ENCODE measurements at places on chromosomes 13 and 19.

DNA sequence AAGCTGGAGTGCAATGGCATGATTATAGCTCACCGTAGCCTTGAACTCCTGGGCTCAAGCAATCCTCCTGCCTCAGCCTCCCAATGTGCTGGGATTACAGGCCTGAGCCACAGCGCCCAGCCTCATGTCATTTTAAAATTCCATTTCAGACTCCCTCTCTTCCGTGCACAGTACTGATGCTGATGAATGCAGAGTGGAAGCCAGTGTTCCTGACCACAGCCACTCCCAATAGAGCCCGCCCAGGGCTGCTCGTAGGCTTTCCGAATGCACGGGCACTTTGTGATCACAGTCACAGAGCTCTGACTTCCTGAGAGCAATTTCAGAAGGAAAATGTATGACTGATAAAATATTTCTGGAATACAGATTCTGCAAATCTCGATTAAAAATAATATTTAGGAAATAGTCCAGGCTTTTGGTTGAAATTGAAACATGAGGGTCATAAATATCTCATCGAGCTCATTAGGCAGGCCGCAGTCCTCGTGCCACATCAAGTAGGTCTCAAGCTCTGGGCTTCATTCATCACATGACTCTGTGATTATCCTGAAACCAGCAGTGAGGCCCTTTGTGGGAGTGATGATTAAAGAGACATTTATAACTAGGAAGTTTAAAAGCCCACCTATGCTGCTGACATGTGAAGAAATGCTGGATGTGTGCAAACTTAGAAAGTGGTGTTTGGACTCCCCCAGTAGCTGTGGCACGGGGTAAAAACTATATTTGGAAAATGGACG, 38.9 kb upstream of the AMER2 start:
- no peak for DNase-seq

DNA sequence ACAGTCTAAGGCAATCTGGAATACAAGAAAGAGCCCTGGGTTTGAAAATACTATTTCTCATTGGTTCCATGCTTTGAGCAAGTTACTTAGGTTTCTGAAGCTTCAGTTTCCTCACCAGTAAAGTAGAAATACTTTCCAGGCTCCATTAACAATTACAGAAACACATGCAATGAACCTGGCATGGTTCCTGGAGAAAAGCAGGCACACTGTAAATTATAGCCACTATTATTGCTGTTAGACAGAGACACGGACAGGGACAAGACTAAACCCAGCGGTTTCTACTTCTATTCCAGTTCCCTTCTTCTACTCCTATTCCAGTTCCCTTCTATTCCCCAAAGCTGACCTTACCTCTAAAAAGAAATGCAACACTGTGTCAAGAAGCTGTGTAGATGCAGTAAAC, 41.2 kb downstream of the MIPEP start:
- DNase-seq: no peak

GRCh38 chr19:50842130-50842529, 8.8 kb upstream of the KLK15 start:
- no peak for DNase-seq

DNA sequence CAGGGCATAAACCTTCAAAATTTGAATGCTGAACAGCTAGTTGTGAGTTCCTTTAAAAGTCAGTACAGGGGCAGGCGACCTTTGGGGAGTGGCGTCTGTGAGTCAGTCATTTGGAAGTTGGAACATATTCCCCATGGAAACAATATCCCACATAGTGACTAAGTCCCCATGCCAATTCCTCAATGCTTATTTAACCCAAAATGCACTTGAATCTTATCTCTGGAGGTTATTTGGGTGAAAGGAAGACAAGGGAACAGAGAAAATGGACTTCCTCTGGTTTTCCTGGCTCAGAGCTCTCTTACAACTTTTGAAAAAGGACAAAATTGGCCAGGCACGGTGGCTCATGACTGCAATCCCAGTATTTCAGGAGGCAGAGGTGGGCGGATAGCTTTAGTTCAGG, 479.2 kb upstream of the NBEA start:
- peak; percentile 36 for DNase-seq

DNA sequence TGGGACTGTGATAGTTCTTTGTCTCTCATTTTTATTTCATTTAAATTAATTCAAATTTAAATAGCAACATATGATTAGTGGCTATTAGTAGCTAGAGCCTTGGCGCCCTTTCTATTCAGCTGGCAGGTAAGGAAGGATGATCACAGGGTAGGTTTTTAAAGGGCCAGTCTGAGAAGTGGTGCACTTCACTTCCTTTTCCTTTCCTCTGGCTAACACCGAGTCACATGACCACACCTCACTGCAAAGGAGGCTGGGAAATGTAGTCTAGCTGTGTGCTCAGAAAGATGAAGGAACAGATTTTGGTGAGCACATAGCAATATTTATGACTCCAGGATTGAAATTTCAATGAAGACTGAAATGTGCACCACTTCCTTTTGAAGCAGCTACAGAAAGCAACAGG, 128.7 kb downstream of the TSHZ3 start:
- peak; percentile 19 for DNase-seq

- peak; percentile 27 for DNase-seq
Observed at GRCh38 chr13:97015661-97016350, 21.5 kb upstream of the OXGR1 start.

DNA sequence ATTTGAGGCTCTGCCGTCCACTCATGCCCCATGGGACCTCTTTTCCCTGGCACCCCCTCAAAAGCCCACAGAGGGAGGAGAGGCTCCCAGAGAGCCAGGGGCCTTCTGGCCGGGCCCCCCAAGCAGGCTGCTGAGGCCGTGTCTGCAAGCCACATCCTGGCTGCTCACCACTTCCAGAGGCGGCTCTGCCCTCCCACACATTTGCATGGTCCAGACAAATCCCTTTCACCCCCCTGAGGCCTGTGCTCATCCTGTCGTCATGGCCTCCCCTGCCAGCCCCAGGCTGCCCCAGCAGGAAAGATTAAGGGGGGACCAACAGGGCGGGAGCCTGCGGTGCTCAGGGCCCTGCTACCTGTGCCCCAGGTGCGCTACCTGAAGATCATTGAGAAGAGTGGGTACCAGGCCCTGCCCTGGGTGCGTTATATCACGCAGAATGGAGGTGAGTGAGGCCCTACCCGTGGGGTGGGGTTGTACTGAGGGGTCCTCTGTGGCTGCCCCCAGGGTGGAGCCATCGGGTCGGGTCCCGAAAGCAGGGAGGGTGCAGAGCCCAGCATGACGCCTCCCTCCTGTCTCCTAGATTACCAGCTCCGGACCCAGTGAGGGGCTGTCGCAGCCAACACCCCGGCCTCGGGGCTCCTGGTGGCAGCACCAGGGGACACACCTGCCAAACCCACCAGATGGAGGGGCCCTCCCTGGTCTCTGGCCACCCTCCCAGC, 36.3 kb downstream of the AP1M1 start:
- DNase-seq: no peak

DNA sequence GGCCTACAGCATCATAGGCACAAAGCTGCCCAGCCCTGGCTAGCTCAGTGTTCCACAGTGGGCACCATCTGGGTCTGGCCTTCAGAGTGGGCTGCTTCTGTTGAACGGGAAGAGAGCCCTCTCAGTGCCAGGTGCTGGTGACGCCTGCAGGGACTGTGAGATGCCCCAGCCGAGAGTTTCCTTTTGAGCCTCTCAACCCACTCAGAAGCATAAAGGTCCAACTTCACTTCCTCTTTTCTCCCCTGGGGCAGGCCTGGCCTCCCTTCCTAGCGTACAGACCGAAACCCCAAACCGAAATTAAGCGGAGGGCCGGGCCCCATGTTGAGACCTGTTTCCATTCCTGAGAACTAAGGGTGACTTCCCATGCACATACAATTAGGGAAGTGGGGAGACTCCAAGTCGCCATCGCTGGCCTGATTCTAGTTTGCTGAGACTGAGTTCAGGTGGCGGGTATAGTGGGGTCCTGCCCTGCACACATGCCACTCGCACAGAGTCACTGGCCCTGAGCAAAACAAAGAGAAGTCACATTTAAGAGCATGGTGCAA, 6.9 kb downstream of the RAB8A start:
- DNase-seq: no peak

GRCh38 chr13:76027131-76027530, 391.0 kb downstream of the LMO7 start:
- no peak for DNase-seq

- no peak for DNase-seq
Observed at GRCh38 chr19:47028195-47028601, 8.6 kb downstream of the NPAS1 start.

DNA sequence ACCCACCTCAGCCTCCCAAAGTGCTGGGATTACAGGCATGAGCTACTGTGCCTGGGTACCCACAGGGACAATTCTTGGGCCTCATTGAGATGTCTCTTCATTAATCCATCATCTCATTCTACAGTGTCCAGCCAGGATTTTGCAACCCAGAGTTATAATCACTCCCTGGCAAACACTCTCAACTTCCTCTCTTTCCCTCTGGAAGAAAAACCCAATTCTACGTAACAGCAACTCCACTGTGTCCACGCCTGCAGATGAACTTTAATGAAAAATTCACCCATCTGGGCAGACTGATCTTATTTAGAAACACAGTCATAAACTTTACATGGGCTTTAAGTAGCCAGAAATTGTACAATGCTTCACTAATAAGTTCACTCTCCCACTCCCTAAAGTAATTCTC, 90.1 kb upstream of the ABCC4 start:
- DNase-seq: no peak

GRCh38 chr19:12137221-12137940, 2.8 kb downstream of the ZNF20 start:
- no peak for DNase-seq

GRCh38 chr19:14152713-14153112, 16.3 kb upstream of the ASF1B start:
- no peak for DNase-seq

DNA sequence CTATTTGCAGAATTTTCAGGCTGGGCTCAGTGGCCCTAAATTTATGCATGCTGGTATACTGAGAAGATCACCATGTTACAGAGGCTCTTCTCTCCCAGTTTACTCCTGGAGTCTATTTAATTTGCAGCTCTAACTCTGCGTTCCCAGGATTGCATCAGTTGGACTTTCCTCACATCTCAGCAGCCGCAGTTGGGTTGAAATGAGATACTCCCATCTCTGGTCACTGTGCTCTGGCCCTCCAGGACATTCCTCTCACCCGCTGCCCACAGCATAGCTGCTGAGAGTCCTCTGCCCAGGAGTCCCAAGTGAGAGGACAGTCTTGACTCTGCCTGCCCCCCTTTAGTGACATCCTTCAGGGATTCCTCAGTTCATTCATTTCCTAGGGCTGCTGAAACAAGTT, 150.9 kb downstream of the LACC1 start:
- no peak for DNase-seq

- no peak for DNase-seq
Observed at GRCh38 chr13:105491345-105491744, 1044.1 kb downstream of the EFNB2 start.

DNA sequence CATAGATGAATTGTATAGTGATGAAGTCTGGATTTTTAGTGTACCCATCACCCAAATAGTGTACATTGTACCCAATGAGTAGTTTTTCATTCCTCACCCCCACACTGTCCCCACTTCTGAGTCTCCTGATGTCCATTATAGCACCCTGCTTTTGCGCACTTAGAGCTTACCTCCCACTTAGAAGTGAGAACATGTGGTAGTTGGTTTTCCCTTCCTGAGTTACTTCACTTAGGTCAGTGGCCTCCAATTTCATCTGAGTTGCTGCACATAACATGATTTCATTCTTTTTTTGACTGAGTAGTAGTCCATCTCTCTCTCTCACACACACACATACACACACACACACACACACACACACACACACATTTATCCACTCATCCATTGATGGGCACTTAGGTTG, 43.2 kb upstream of the ALOX5AP start:
- DNase-seq: peak; percentile 31

DNA sequence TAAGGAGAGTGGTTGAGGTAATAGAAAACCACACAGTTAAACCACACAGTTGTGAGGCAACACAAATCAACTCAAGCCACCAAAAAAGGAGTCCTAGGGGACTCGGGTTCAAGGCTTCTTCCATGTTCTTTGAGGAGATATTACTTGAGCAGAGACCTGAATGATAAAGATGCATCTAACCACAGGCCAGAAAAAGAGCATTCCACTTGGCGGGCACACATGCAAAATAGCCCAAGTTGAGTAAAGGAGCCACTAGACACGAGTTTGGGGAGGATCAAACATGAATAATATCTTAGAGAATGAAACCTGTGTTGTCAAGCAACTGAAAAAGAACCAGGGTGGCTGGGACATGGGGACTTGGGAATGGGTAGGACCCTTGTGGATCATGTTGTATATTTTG, 30.2 kb downstream of the NLRP4 start:
- no peak for DNase-seq

DNA sequence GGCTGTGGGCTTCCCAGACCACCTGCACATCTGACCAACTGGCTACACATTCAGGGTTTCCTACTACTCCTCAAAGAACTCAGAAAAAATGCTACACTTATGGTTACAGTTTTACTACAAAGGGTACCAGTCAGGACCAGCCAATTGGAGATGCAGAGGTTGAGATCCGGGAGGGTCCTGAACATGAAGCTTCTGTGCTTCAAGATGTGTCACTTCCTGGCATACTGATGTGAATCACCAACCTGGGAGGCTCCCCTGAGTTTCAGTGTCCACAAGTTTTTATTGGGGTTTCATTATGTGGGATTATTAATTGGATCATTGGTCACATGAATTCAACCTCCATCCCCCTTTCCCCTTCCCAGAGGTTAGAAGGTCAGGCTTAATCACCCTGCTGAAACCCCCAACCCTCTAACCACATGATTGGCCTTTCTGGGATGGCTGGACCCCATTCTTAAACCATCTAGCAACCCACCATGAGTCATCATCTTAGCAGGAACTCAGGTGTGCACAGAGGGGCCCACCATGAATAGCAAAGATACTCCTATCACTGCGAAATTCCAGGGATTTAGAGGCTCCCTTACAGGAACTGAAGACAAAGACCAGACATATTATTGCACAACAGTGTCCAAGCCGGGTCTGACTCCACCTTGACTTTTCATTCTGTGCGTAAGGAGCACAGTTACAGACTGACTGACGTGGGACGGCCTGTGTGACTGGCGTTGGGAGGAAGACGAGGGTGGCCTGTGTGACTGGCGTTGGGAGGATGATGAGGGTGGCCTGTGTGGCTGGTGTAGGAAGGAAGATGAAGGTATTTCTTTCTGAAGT, 90.7 kb downstream of the ATP8A2 start:
- no peak for DNase-seq

- peak; percentile 99 for DNase-seq
Observed at GRCh38 chr19:2532252-2533071, 56.5 kb downstream of the GADD45B start.
